ENCODE measurements at places on chromosomes 3 and 15. TPM values are rescaled to one million over a fixed set of nuclear protein-coding genes. Genes with fewer than 3 reads are reported as not detected.

ADGRG7 gene
- total RNA-seq: not detected

B3GNT5 gene
- total RNA-seq: 0.92 TPM

MEGF11 gene
- total RNA-seq: not detected

DNAH12 gene
- total RNA-seq: 0.23 TPM

TXNRD3 gene
- 2.1 TPM for total RNA-seq

DNA sequence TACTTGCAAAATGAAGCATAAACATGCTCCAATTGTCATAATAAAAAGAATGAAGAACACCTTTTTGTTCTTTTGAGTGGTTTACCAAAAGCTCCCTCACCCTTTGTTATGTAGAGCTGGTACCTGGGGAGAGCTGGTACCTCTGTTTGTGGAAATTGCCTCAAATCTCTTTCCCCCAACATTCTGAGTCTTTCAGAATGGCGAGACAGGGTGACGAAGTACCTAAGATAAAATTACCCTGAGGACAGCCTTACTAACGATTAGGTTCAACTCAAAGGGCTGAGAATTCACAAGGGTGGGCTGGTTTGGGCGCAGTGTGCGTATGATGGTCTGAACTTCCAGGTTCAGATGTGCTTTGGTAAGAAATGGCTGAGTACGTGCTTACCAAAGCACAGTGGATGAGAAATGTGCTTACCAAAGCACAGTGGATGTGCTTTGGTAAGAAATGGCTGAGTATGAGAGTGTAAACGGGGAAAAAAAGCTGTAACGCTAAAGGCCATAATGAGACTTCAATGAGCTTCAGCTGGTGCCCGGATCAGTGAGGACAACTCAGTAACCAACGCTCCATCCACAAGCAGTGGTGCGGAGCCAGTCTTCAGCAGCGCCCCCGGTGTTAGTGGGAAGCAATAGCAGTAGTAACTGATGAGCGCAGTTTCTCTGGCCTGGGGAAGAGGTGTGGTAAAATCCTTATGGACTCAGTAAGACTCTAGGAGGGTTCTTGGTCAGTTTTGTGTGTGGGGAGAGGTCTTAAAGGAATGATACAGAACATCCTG is 72.3 kb upstream of the LRIG1 start:
- no peak for DNase-seq

All from T-cell (primary cell).